ENCODE measurements at places on chromosomes 1 and 21. TPM values are rescaled to one million over a fixed set of nuclear protein-coding genes. Genes with fewer than 3 reads are reported as not detected.

DNAJC11 gene
- total RNA-seq = 49.2 TPM

OR10Z1 gene
- total RNA-seq = not detected

ADAMTS5 gene
- not detected for total RNA-seq

FCRL6 gene
- not detected for total RNA-seq

RAP1GAP gene
- total RNA-seq = 22.7 TPM

FCAMR gene
- not detected for total RNA-seq

- no peak for DNase-seq
These were observed 68.4 kb downstream of the GDAP2 start for GRCh38 chr1:117860896-117861610.

DNA sequence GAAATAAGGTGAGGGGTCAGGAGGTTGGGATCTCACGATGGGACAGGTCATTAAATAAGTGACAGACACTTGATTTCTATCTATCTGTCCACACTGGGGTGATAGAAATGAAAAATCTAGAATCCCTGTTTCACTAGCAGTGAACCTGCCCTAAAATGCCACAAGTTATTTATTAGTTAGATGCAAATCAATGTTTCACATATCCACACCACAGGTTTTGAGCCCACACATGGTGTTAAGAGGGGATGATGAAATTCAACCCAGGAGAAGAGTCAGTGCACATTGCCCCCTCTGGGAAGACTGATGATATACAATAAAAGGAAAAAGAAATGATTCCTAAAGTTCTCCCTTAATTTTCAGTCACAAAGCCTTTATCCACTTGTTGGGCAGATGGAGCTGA, 10.1 kb upstream of the NTPCR start:
- DNase-seq = no peak

DNA sequence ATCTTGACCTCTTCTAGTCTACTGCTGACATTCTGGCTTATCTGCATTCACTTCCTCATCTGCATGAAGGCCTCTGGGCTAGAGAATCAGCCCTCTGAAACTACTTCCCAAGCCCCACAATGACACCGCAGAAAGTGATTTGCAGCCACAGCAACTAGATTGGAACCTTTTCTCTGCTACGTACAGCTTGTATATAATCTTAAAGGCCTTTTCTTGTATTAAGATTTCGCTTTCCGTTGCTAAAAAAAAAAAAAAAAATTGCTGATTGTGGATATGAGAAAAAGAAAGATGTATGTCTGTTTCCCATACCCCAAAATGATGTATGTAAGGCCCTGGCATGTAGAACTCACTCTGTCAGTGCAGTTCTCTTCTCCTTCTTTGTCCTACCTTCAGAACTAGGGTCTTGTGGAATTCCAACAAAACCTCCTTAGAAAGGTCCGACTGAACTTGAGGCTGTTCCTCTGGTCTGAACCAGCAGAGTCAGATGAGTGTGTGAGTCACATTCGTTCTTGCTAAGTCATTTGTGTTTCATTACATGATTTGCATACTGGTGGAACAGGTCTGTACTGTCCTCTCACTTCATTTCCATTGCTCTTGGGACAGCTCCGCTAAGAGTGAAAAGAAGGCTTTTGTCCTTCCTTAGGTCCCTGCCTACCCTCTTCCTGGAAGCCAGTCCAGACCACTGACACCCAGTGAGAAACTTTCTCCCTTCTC, 62.7 kb downstream of the PLPP3 start:
- peak; percentile 96 for DNase-seq

- no peak for DNase-seq
These were observed 43.0 kb downstream of the TRIM11 start for GRCh38 chr1:228363686-228364067.

DNA sequence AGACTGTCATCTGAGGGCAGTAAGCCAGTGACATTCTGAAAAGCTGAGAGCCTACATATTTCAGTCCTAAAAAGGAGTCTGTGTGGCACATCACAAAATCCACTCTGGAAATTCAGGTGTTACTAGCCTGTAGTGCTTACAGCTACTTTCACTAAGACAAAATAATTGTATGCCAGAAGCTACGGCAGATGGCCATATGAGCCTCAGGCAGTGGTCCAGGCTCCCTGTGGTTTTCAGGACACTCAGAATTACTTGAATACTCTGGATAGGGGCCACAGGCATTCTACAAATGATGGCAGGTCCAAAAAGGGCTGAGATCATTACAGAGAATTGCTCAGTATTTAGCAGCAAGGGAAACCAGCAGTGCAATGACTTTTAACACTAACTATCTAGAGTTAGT, 527.1 kb downstream of the MRPL39 start:
- DNase-seq = no peak

DNA sequence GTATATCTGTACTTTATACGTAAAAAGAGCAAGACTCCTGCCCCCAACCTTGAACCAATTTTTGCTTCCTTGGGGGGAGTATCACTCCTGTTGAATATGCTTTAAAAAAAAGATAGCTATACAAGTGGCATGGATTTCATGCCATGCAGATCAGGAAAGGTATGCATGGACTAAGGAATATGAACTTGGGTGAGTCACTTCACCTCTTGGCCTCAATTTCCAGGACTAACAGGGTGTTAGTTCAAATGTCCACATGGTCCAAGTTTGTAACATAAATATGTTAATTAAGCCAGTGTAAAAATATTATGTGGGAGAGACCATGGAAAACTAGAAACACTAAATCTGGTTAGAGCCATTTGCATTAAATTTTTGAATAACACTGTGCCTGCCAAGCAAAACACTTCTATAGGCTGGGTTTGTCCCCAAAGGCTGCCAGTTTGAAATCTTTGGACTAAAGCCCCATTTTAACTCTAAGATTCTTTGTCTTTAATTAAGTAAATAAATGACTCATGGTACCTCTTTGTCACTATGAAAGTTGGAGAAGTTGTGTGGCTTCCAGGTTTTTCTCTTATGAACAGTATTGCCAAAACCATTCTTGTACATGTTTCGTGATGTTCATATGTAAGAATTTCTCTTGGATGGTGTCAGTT, 33.1 kb downstream of the FAM177B start:
- no peak for DNase-seq

GRCh38 chr1:109083923-109084322, 6.6 kb upstream of the TMEM167B start:
- no peak for DNase-seq

- no peak for DNase-seq
These were observed 77.9 kb downstream of the CDC7 start for GRCh38 chr1:91578320-91579109.

- DNase-seq = no peak
These were observed 17.9 kb downstream of the CSTB start for GRCh38 chr21:43758111-43758641.

DNA sequence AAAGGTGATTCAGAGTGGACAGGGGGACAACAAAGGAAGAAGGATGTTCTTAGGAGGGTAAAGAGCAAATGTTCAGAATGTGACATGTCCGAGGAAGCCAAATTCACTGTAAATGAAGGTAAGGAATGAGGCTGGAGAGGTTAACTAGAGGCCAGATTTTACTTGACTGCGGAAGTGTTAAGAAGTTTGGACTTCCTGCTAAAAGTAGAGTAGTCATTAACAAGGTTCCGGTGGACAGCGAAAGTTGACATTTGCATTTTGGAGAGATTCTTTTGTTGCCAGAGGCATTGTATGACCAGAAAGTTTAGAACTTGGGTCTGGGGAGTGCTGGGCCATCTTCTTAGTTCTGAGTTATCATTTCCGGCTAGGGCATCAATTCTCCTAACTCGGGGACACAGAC, 7.2 kb upstream of the ERRFI1 start:
- no peak for DNase-seq

- DNase-seq = no peak
These were observed 143.0 kb upstream of the GRIK3 start for GRCh38 chr1:37177230-37177864.

GRCh38 chr1:12148160-12148957, 18.4 kb upstream of the TNFRSF1B start:
- no peak for DNase-seq

DNA sequence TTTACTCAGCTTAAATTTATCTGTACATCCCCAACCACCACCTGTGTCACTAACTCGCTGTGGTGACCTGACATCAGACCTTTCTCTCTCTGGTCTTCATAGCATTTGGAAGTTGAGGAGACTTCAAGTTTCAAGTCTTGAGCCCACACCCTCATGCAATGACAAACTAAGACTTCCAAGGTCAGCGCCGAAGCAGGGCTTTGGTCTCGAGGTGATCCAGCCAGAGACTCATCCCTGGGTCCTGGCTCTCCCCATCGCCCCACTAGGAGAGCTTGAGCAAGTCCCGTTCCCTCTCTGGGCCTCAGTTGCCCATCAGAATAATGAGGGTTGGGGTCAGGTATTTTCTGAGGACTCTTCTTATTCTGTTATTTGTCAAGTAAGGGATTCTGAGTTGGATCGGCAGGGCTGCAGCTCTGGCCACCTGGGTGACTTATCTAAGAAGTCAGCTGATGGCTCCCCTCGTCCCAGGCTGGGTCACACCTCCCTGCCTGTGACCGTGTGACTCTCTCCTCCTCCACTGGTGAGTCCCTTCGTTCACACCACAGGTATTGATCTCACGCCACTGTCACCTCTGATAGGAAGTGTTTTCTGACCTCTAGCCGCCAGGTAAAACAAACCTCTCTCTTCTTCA, 143.7 kb upstream of the RUNX3 start:
- no peak for DNase-seq

All from PC-9 (cell line).